ENCODE measurements at places on chromosomes 16 and 17.

- peak; percentile 74 for DNase-seq
Observed at GRCh38 chr17:42484304-42484703, 25.6 kb downstream of the ATP6V0A1 start.

GRCh38 chr17:76480632-76481031 lies 13.2 kb downstream of the AANAT start:
- DNase-seq: no peak

DNA sequence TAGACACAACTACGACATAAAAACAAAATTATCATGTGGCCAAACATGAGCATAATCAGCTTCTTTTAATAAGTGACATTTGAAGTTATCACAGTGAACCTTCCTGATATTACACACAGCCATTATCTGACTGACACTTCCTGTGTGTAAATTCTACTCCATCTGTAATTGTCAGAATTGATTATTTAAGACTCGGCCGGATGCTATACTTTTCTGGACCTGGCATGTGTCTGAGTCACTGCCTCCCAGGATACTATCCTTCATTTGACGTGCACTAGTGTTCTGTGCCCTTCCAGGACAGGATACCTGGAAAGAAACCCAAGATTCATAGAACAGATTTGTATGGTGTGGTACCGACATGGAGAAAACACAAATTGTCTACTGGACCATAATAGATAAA lies 242.0 kb downstream of the HS3ST3A1 start:
- DNase-seq: no peak

DNA sequence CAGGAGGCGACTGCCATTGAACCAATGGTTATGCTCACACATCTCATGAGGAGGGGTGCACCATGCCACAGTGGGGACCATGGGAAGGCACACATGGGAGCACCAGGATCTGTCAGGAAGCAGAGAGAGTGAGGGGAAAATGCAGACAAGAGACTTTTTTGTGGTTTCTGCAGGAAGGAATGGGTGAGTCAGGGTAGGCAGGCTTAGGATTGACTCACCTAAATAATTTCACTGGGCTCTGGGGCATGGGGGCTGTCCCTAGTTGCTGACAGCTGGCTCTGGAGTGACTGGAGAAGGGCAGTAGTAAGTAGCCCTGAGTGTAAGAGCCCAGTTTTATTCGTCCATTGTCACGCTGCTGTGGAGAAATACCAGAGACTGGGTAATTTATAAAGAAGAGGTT lies 202.4 kb downstream of the AXIN2 start:
- no peak for DNase-seq

DNA sequence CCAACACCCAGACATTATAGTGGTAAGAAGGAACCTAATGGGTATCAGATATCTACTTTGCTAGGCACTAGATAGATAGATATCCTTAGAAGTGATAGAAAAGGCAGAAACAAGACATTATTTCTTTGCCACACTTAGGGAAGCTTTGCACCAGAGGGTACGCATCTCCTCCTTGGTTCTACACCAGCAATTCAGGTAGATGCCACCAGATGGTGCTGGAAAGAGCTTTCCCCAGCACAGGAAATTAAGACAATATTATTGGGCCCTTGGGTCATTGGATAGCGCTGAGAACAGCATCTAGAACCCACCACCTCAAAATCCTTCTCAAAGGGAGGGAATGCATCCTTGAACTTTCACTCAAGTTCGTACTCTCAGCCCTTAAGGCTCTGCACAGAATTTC lies 173.8 kb upstream of the CCL2 start:
- DNase-seq: no peak

- no peak for DNase-seq
Observed at GRCh38 chr16:83187405-83187804, 560.6 kb downstream of the CDH13 start.

- no peak for DNase-seq
Observed at GRCh38 chr17:83136156-83136555, 56.7 kb downstream of the METRNL start.

DNA sequence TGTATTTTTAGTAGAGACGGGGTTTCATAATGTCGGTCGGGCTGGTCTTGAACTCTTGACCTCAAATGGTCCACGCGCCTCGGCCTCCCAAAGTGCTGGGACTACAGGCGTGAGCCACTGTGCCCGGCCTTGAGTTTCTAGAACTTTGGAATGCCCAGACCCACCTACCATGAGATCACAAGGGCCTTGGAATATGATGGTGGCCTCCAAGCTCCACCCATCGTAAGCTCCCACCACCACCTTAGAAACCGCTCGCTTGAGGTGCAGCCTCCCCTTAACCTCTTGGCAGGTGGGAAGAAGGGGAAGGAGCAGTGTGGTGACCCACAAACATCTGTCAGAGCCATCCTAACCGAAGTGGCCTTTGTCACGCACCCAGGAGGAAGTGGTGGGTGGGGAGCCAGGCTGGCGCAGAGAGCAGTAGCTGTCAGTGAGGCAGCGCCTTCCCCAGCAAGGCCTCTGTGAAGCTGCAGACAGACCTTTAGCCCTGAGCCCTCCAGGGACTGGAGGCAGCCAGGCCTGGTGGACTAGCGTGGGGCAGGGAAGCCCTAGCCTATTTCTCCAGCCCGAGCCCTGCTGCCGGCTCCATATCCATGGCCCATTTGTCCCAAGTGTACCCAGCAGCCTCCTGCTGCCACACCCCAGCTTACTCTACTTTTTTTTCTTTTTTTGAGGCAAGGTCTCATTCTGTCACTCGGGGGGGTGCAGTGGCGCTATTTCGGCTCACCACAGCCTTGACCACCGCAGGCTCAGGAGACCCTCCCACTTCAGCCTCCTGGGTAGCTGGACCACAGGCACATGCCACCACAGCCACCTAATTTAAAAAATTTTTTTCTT lies 13.1 kb upstream of the SEPHS2 start:
- DNase-seq: peak; percentile 87

DNA sequence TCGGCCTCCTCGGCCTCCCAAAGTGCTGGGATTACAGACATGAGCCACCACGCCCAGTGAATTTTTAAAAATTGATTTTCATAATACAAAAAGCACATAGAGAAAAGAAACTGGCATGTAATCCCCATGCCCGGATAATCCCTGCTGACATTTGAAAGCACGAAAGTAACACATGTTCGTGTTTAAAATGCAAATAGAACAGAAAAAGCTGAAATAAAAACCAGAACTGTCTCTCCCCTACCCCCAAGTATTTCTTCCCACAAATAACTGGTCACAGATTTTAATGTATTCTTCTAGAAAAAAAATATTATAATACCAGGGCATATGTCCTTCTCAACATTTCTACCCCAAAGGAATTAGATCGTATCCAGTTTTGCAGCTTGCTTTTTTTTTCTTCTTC lies 222.9 kb downstream of the SLC39A11 start:
- no peak for DNase-seq

DNA sequence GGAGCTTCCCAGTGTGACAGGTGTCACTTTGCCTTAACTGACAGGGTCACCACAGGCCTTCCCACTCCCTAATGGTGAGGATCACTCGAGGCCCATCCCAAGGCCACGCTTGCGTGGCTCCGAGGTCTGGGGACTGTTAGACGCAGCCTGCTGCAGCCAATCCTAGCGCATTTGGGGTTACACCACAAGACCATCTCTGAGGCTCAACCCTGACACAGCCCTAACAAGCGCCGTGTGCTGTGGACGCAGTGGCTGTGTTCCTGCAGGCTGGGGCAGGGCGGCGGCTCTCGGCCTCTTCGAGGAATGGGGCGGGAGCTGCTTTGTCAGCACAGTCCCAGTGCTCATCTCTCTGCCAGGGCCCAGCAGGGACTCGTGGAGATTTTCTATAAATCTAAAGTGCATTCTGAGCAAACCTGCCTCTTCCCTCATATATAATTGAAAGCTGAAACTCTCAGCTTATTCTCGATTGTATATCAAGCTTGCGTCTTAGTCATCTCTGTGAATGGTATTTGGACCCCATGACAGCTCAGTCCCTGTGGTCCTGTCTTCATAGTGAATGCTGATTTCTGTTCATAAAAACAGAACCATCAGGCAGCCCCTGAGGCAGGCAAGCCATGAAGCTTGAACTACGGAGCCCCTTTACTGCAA lies 65.8 kb upstream of the CHMP6 start:
- no peak for DNase-seq

DNA sequence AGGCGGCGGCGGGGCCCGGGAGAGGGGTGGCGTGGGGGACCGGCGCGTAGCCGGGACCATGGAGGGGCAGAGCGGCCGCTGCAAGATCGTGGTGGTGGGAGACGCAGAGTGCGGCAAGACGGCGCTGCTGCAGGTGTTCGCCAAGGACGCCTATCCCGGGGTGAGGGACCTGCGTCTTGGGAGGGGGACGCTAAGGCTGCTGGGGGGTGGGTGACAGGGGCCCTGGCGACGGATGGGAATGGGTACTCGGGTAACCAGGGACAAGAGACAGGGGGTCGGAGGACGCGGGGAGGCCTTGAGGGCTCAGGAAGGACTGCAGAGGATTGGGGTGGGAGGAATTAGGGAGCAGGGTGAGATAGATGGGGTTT lies 243 bp downstream of the RND2 start:
- no peak for DNase-seq
